Stimulated activated CD8-positive, alpha-beta memory T cell treated with anti-CD3 and anti-CD28 coated beads, Interleukin-4, amount 100 ng/mL, for 48 hours (primary cell): ENCODE measurements at places on chromosomes 7 and 10.
A peak's percentile ranks its signal among the peaks of the same experiment; 100 is the strongest.

GRCh38 chr10:128575761-128576160, 449.5 kb upstream of the MKI67 start:
- no peak for DNase-seq

DNA sequence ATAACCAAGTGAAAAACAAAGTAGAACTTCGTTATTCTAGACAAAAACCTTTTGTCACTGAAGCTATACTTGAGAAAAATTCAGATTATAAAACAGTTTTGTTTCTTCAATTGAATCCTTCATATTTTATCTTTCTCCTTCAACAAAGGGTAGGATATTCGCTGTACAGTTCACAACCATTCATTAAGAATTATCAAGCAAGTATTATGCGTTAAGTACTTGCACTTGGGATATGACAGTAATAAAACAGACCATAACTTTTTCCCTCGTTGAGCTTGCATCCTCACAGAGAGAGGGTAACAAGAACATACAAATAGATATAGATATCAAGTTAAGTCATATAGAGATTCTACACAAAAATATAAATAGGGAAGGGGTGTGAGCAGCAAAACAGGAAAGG, 61.2 kb upstream of the MEOX2 start:
- DNase-seq: no peak

DNA sequence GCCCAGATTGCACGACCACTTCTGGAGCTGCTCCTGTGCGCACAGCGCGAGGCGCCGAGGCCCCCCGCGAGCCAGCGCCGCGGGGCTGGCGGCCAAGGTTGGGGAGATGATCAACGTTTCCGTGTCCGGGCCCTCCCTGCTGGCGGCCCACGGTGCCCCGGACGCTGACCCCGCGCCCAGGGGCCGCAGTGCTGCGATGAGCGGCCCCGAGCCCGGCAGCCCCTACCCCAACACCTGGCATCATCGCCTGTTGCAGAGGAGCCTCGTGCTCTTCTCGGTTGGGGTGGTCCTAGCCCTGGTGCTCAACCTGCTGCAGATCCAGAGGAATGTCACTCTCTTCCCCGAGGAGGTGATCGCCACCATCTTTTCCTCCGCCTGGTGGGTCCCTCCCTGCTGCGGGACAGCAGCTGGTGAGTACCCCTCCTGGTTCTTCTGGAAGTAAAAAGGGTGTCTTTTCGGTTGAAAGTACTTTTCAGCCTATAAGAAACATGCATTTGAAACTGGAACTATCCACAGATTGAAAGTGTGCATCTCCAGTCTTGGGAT, 683 bp downstream of the INSIG1 start:
- DNase-seq: peak; percentile 44

DNA sequence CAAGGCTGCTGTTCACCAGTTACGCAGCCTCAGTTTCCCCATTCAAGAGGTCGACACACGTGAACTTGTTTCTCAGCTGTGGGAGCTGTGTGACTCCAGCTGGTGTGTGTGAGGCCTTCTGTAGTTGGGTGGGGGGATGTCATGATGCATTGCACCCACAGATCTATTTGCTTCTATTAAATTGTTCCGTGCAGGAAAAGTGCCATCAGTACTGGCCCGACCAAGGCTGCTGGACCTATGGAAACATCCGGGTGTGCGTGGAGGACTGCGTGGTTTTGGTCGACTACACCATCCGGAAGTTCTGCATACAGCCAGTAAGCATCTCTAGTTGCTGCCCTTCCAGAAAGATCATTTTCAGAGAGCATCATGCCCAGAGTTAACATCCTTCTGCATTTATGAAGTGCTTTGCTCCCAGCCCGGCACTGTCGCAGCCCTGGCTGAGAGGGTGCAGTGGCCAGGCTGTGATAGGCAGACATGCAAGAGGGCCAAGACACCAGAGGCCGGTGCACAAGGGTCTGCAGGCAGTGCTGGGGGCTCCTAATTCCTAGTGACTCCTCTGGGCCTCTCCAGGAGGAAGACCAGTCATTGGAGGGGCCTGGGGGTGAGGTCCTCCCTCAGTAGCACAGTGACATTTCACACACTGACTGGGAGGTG, 60.2 kb downstream of the MKI67 start:
- DNase-seq: no peak

GRCh38 chr10:71694567-71694968, 25.0 kb downstream of the C10orf105 start:
- DNase-seq: no peak

DNA sequence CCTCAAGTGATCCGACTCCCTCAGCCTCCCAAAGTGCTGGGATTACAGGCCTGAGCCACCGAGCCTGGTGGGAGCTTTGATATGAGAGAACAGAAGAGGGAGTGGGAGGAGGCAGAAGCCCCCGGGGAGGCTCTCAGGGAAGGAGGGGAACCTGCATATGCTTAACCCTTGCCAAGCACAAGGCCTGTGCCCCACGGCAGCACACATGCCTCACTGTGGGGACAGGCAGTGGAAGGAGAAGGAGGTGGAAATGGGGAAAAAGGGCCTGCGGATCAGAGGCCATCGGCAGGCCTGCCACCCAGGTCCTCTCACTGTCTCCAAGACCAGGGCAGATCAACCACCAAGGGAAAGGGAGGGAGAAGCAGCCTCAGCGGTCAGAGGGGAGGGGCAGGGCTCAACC, 7.2 kb upstream of the GRID1 start:
- peak; percentile 10 for DNase-seq

- no peak for DNase-seq
These were observed 323.9 kb downstream of the GATA3 start for GRCh38 chr10:8378198-8378983.

DNA sequence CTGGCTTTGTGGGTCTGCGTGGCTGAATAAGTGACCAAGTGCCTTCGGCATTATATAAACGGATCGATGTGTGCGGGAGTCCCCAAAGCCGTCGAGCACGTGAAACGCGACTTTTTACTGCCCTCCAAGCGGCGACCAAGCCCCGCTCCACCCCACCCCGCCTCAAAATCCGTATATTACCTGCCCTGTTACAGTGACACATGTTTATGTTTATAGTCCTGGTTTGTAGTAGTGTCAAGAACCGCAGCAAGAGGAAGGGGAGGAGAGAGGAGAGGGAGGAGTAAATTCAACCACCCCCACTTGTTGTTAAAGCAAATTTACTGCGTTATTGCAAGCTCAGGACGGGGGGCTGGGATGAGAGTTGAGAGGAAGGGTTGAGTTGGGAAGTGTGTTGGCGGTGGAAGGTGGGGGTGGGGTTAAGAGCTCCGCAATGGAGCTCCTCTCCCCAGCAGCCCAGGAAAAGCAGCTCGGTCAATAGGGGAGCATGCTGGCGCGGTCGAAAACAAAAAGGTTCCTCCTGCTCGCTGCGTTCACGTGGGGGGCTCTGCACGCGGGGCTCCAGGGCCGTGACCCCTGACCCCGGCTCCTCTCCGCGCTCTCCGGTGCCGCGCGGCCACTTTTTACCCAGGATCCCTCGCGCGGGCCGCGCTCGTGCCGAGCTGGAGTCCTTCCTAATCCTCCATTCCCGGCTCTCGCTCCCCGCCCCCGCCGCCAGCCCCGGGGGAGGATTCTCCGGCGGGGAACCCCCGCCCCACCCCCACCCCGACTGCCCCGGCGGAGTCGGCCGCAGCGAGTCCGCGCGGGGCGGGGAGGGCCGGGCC, at the start of gene SKIDA1:
Gene SKIDA1 (minus strand): TSS at position 316 of the 821 bp plus-strand sequence. CDS start 7,860 bp downstream, outside the sequence.
- DNase-seq: peak; percentile 75
